ENCODE measurements at places on chromosomes 16 and 17. TPM values are rescaled to one million over a fixed set of nuclear protein-coding genes. Genes with fewer than 3 reads are reported as not detected.

- no peak for DNase-seq
Observed at GRCh38 chr16:1067629-1068028, 4.9 kb upstream of the SSTR5 start.

The PLXDC1 gene
- total RNA-seq = 1.4 TPM

- peak; percentile 56 for DNase-seq
Observed at GRCh38 chr16:80369138-80369958, 171.4 kb upstream of the DYNLRB2 start.

The CTRB2 gene
- total RNA-seq = not detected

The DNAAF1 gene
- total RNA-seq = not detected

All from RPMI7951 (cell line).